Right lobe of liver (tissue), 6 donors: ENCODE measurements at places on chromosomes 2 and 18.

DNA sequence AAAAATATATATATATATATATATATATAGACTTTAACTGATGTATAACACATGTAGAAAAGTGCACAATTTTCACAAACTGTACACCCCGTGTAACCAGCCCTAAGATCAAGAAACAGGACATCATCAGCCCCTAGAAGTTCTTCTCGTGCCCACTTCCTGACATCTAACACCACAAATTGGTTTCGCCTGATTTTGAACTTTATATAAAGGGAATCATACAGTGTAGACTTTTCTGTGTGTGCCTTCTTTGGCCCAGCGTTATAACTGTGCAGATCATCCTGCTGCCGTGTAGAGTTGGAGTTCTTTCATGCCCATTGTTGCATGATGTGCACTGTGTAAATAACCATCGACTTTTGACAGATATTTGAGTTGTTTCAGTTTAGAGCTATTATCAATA is 41.0 kb downstream of the SMAD7 start:
- H3K27me3 ChIP-seq, result no peaks in the 10 kb centered on the region
- no peaks in the 10 kb centered on the region for H3K36me3 ChIP-seq
- H3K4me3 ChIP-seq, result no peak overlapping the region
- no peak for DNase-seq

DNA sequence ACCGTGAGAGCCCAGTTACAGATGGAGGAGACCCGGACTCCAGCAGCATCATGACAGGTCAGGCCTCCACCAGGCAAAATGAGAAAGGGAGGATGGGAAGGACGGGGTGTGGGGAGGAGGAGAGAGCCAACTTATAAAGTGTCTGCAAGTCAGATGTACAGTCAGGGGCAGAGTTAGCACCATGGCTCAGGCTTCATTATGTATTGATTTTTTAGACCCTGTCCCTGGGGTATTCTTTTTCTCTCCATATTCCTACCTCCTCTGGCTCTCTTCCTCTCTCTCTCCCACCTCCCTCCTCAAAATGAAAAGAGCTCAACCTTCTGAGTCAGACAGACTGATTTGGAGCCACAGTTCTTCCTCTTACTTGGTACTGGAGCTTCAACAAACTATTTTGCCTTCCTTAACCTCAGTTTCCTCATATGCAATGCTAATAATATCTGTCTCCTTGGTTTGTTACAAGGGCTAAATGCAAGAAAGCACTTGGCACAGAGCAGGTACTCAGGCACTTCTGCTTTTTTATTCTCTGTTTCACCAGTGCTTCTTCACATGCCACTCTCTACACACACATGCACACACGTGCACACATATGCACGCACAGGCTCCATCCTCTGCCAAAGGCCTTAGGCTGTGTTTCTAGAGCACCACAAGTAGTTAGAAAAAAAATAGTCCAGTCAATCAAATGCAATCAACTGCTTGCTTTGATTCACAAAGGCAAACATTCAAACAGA is 92.3 kb upstream of the PKDCC start:
- H3K27ac ChIP-seq, result no peak overlapping the region
- H3K36me3 ChIP-seq, result no peaks in the 10 kb centered on the region
- no peaks in the 10 kb centered on the region for H3K27me3 ChIP-seq
- no peak overlapping the region for H3K4me3 ChIP-seq

GRCh38 chr18:24362757-24363156 is 34.9 kb downstream of the OSBPL1A start:
- H3K36me3 ChIP-seq, result no peaks in the 10 kb centered on the region
- no peak overlapping the region for H3K4me3 ChIP-seq
- no peaks in the 10 kb centered on the region for H3K27me3 ChIP-seq
- no peak for DNase-seq
- H3K27ac ChIP-seq, result no peak overlapping the region

GRCh38 chr2:235803028-235803427 is 309.2 kb downstream of the AGAP1 start:
- H3K27ac ChIP-seq, result no peak overlapping the region
- no peaks in the 10 kb centered on the region for H3K4me1 ChIP-seq
- no peaks in the 10 kb centered on the region for H3K27me3 ChIP-seq
- no peaks in the 10 kb centered on the region for H3K36me3 ChIP-seq
- no peak for DNase-seq
- H3K4me3 ChIP-seq, result no peak overlapping the region

- no peaks in the 10 kb centered on the region for H3K4me1 ChIP-seq
- no peaks in the 10 kb centered on the region for H3K27me3 ChIP-seq
- no peak for DNase-seq
- H3K27ac ChIP-seq, result no peak overlapping the region
- H3K4me3 ChIP-seq, result no peak overlapping the region
Measured at GRCh38 chr18:11052800-11053199, 96.6 kb downstream of the PIEZO2 start.

GRCh38 chr2:190879474-190880377 is 895 bp upstream of the GLS start:
- DNase-seq, result no peak
- H3K27me3 ChIP-seq, result no peaks in the 10 kb centered on the region
- H3K4me3 ChIP-seq, result peak overlapping the region; percentile 84

DNA sequence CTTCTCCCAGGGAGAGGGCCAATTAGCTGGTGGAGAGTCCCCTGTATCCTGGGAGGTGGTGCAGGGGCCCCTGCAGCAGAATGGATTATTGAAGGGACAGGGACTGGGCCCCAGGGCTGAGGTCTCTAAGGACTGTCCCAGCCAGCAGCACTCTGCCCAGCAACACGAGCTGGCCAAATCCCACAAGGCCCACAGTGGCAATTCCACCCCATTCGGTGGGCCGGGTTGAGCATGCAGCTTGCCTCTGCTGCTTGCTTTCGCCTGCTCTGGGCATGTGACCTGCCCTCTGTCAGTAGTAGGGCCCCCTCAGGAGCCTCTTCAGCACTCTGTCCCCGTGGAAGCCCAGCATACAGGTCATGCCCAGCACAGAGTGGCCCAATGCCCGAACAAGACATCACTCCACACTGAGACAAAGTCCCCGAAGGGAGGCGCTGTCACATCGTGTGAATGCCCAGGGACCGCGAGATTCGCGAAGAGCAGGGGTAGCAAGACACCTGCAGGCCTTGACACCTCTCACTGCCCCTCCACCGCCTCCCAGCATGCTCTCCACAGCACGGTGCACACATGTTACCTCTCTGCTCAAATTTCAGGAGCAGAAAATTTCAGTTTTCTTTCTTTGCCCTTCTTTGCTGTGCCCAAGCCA is 65.4 kb downstream of the CRACDL start:
- no peak overlapping the region for H3K4me3 ChIP-seq
- H3K36me3 ChIP-seq, result no peaks in the 10 kb centered on the region
- no peaks in the 10 kb centered on the region for H3K27me3 ChIP-seq
- H3K4me1 ChIP-seq, result no peaks in the 10 kb centered on the region
- H3K27ac ChIP-seq, result no peak overlapping the region
